Right lobe of liver (tissue), 6 donors: ENCODE measurements at places on chromosomes 3 and 15.

DNA sequence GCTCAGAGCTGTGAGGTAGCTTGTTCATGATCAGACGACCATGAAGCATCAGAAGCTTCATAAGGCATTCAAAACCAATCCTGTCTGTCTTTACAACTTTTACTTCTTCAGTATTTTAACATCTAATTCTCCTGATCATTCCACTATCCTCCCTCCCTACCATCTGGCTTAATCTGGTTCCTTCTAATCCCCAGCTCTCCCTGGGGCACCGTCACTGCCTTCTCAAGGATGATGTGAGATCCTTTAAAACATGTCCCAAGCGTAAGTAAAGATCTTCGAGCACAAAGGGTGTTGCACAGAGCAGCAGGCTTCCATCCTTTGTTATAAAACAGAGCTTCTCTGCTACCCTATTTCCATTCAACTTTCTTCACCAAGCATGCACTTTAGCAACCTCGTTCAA is 362.7 kb upstream of the ARRDC4 start:
- no peaks in the 10 kb centered on the region for H3K27me3 ChIP-seq
- H3K4me3 ChIP-seq: no peak overlapping the region
- no peaks in the 10 kb centered on the region for H3K4me1 ChIP-seq
- no peak overlapping the region for H3K27ac ChIP-seq

DNA sequence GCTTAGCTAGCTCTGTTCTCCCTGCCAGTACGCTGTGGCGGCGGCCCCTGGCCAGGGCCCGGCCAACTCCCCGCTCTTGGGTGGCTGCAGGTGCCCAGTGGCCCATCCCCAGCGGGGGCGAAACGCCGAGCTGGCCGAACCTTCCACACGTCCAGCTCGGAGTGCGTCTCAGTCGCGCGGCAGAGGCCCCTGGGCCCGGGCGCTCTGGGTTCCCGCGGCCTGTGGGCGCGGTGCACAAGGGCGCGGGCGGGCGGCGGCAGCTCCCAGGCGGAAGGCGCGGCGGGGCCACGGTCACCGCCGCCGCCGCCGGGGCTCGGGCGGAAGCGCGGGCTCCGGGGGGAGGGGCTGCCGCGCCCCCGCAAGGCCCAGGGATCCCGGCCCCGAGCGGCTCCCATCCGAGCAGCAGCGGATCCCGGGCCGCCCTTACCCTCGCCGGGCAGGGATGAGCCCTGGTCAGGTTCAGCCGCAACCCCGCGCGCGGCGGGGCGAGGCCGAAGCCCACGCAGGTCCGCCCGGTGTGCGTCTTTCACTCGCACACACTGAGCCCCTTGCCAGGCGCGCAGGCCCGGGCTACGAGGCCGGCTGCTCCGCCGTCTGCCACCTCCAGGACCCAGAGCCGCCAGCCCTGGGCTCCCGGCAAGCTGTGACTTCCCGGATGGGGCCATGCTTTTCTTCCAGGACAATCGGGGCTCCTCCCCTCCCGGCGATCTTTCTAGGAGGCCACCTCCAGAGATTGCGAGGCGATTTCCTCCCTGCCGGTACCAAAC is 54.2 kb downstream of the CCDC54 start:
- H3K36me3 ChIP-seq: no peaks in the 10 kb centered on the region
- H3K4me1 ChIP-seq: no peaks in the 10 kb centered on the region
- H3K27me3 ChIP-seq: no peaks in the 10 kb centered on the region

DNA sequence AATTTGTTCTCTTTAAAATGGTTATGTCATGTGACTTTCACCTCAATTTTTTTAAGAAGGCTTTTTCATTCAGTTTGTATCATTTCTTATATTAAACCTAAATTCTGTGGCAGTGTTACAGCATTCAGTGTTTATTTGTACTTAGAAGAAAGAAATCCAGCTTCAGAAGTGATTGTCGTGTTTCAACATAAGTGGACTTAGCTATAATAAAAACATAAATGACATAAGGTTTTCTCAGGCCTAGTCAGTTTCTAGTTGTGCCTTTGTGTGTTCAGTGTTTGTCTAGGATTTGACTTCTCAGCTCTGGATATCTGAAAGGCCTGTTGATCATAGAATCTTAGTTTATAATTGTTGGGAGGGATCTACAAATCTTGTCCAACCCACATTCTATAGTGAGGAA is 80.5 kb downstream of the STT3B start:
- H3K36me3 ChIP-seq: no peaks in the 10 kb centered on the region
- H3K27ac ChIP-seq: no peak overlapping the region
- no peak for DNase-seq
- no peaks in the 10 kb centered on the region for H3K4me1 ChIP-seq
- H3K27me3 ChIP-seq: no peaks in the 10 kb centered on the region

DNA sequence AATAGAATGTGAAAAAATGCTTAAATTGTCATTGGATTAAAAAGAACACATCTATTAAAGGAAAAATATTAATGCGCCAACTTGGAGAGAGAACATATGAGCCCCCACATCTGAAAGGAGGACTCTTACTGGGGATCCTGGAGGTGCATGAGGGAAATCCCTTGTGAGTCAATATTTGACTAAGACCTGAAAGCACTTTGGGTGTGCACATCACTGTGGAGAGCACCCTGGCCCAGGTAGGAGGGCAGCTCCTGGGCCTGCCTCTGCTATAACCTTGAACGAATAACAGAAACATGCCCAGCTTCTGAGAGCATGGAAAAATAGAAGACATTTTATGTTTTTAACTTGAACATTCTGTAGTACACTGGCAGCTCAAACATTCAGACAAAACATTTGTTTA is 199.8 kb downstream of the GAP43 start:
- no peaks in the 10 kb centered on the region for H3K27me3 ChIP-seq
- no peaks in the 10 kb centered on the region for H3K36me3 ChIP-seq
- H3K4me1 ChIP-seq: no peaks in the 10 kb centered on the region
- H3K27ac ChIP-seq: no peak overlapping the region
- DNase-seq: no peak

DNA sequence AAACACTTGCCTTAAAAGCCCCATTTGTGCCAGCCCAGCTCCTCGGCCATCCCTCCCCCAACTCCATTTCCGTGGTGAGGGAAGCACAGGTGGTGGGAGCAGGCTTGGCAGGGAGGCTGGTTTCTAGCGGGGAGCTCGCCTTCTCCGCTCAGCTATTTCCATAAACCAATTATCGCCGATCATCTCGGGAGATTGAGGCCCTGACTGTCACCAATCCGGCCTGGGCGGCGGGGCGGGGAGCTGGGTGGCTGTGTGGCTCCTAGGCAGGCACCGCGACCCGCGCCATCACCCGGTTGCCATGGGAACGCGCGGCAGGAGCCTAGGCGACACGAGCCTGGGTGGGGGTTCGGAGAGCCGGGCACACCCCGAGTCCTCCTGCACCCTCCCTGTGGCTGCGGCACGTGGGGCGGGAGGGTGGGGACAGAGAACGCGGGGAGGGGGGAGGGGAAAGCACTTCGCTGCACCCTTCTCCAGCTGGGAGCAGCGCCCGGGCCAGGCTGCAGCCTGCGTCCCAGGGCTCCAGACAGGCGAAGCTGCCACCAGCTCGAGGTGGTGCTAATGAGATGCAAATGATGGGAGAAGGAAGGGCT is 9.3 kb downstream of the CCDC33 start:
- peaks cover 4% of the 10 kb centered on the region for H3K4me1 ChIP-seq
- H3K4me3 ChIP-seq: no peak overlapping the region
- DNase-seq: no peak
- H3K27ac ChIP-seq: no peak overlapping the region

DNA sequence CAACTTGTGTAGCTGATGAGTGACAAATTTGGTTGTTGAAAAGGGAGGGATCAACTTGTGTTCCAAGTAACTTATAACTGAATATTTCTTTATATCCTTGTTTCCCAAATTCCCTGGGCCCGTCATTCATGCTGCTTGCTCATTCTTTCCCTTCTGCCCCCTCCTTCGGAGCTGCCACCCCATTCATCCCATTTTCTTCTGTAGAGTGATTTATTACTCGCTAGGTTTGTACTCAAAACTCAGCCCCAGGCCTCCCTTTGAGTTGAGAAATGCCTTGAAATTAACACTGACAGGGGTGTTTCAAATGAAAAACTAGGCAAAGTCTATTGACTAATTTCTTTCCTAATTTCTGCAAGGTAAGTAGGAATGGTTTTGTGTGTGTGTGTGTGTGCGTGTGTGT is 277.4 kb upstream of the SLCO3A1 start:
- H3K27me3 ChIP-seq: no peaks in the 10 kb centered on the region
- H3K36me3 ChIP-seq: no peaks in the 10 kb centered on the region
- no peak overlapping the region for H3K4me3 ChIP-seq
- no peak for DNase-seq

DNA sequence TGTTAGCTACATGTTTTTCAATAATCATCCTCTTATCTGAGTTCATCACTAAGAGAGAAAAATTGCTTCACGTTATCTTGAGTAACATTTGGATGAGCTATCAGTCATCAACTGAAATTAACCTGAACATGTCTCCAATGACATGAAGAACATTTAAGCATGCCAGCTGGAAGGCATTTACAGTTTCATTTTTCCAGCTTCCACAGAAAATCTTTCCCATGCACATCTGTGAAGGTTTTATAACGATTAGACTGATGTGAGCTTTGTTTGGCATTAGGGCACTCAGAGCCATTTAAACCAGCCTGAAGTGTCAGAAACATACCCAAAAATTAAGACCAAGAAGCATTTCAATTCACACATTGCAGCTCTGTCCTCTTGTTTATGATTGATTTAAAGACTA is 235.8 kb upstream of the ARHGEF26 start:
- no peak for DNase-seq
- H3K4me3 ChIP-seq: no peak overlapping the region
- H3K27ac ChIP-seq: no peak overlapping the region
- no peaks in the 10 kb centered on the region for H3K36me3 ChIP-seq
- H3K4me1 ChIP-seq: no peaks in the 10 kb centered on the region

DNA sequence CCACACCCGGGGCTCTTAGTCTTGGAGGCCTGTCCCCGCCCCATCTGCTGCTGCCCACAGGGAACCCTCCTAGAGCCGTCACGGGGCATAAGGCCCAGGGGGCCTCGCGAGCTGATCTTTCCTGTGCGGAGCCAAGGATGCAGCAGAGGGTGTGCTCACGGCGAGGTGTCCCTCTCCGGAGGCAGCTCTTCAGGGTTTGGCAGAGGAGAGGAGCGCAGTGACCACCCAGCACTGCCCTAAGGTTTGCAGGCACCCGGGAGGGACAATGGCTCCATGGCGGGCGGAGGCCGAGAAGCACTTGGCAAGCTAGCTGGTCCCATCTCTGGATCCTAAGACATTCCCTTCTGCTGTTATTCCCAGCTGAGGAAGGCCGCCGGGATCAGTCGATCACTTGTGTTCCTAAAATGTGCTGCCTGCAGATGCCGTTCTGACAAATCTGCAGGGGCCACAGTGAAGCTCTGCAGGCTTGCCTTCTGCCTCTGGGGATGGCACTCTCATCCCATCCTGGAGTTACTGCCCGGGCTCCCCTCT is 47.4 kb upstream of the PCSK6 start:
- H3K27ac ChIP-seq: peak overlapping the region; percentile 18
- H3K4me3 ChIP-seq: no peak overlapping the region
- H3K36me3 ChIP-seq: no peaks in the 10 kb centered on the region
- no peaks in the 10 kb centered on the region for H3K4me1 ChIP-seq
- no peaks in the 10 kb centered on the region for H3K27me3 ChIP-seq

GRCh38 chr15:68797191-68797590 is 23.5 kb downstream of the ANP32A start:
- H3K4me3 ChIP-seq: no peak overlapping the region
- H3K27ac ChIP-seq: no peak overlapping the region
- DNase-seq: no peak
- no peaks in the 10 kb centered on the region for H3K27me3 ChIP-seq
- no peaks in the 10 kb centered on the region for H3K4me1 ChIP-seq

DNA sequence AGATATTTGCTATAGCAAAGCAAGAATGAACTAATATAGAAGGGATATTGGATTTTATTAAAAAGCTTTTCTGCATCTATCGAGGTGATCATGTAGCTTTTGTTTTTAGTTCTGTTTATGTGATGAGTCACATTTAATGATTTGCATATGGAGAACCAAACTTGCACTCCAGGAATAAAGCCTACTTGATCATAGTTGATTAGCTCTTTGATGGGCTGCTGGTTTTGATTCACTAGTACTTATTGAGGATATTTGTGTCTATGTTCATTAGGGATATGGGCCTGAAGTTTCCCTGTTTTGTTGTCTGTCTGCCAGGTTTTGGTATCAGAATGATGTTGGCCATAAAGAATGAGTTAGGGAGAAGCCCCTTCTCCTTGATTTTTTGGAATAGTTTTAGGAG is 310.7 kb downstream of the ARPP21 start:
- no peak for DNase-seq
- no peak overlapping the region for H3K4me3 ChIP-seq
- H3K4me1 ChIP-seq: no peaks in the 10 kb centered on the region
- H3K27ac ChIP-seq: no peak overlapping the region
- no peaks in the 10 kb centered on the region for H3K27me3 ChIP-seq

- H3K4me3 ChIP-seq: peak within 1 kb of the TSS; percentile 45
- no peaks in the 10 kb centered on the region for H3K36me3 ChIP-seq
- peak; percentile 92 for DNase-seq
- H3K27ac ChIP-seq: no peak within 1 kb of the TSS
- H3K27me3 ChIP-seq: no peaks in the 10 kb centered on the region
- H3K4me1 ChIP-seq: no peaks in the 10 kb centered on the region
Measured at GRCh38 chr15:74995182-74995778, at the start of gene SCAMP5. SCAMP5 (plus strand) TSS chr15:74995563; CDS start chr15:75011840, 16,277 bp downstream.

DNA sequence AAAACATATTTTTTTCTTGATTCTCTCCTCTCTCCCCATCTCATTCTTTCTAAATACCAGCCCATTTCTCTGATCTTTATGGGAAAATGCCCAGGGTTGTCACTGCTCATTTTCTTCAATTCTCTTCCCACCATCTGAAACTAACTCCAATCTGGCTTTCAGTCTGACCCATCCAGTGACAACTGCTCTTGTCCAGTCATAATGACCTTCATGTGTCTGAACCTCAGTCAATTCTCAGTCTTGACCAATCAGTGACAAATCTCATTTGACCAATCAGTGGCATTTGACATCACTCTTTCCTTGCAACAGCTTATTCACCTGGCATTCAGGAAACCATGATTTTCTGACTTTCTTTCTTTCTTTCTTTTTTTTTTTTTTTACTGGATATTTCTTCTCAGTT is 15.1 kb downstream of the VEPH1 start:
- H3K27me3 ChIP-seq: no peaks in the 10 kb centered on the region
- no peaks in the 10 kb centered on the region for H3K4me1 ChIP-seq
- no peaks in the 10 kb centered on the region for H3K36me3 ChIP-seq
- no peak overlapping the region for H3K4me3 ChIP-seq
- H3K27ac ChIP-seq: no peak overlapping the region

GRCh38 chr15:91318931-91319330 is 218.9 kb downstream of the SV2B start:
- H3K4me1 ChIP-seq: no peaks in the 10 kb centered on the region
- no peak overlapping the region for H3K27ac ChIP-seq
- no peak overlapping the region for H3K4me3 ChIP-seq

DNA sequence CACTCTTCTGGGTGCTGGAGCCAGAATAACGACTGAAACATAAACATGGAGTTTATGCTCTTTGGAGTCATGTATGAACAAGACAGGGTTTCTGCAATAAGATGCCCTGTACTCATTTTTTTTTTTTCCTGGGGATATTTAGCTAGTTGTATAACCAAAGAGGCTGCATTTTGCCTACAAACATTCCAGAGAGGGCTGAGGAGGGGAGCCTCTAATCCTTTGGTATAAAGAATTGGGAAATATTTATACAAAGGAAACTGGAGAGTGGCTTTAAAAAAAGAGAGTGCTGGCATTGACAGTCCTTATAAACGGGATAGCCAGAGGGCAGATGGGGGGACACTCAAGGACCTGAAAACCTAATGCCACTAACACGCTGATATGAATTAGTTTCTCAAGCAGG is 32.4 kb upstream of the GAP43 start:
- no peaks in the 10 kb centered on the region for H3K36me3 ChIP-seq
- H3K4me3 ChIP-seq: no peak overlapping the region
- DNase-seq: no peak
- H3K4me1 ChIP-seq: no peaks in the 10 kb centered on the region
- H3K27me3 ChIP-seq: no peaks in the 10 kb centered on the region

GRCh38 chr3:128380295-128380694 is 86.4 kb downstream of the DNAJB8 start:
- no peak for DNase-seq
- H3K36me3 ChIP-seq: no peaks in the 10 kb centered on the region
- H3K27ac ChIP-seq: no peak overlapping the region
